Activated CD4-positive, alpha-beta T cell treated with anti-CD3 and anti-CD28 coated beads, Interleukin-2, Interleukin-4, amounts not matched to agents 100 ng/mL and 50 ng/mL, durations not matched to agents 16 hours and 8 hours (primary cell): ENCODE measurements at places on chromosomes 16 and 17.

GRCh38 chr17:34154961-34155730 lies 99.9 kb upstream of the CCL2 start:
- DNase-seq = no peak

DNA sequence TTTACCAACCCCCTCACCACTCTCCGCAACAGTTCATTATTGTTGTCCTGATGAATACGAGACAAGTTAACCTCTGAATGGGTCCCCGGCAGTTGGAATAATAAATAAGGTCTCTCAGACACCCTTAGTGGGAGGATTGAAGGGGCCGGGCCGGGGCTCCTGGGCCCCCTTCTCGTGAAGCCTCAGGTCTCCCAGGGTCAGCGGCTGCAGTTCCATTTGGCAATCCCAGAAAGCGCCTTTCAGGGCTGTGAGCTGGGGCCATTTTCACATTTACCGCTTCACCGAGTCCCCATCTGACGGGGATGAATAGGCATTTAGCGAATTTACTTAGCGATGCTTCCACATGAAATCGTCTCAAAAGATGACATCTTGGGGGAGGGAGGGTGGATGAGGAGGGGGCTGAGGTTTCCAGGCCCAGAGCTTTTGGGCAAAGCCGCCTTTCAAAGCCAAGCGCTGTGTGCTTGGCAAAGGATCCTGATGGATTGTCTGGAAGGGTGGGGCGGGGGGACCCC lies 309.8 kb downstream of the XYLT1 start:
- no peak for DNase-seq

- DNase-seq = peak; percentile 44
Measured at GRCh38 chr17:61002316-61002736, 324.7 kb downstream of the BCAS3 start.

- DNase-seq = no peak
Measured at GRCh38 chr16:9203956-9204355, 112.5 kb downstream of the HAPSTR1 start.

DNA sequence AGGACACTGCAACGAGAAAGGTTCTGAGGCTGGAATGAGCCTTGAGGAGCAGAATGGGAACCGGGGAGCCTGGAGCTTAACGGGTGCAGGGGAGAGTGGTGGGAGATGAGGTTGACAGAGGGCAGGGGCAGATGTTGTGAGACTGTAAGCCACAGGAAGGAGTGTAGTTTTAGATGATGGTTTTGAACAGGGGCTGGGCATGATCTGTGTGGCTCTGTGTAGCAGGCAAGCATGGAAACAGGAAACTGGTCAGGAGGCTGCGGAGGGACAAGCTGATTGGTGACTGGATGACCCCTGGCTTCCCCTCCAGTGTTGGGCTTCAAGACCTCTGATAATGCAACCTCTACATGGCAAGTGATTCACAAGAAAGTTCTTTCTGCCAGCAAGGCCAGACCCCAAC lies 1.4 kb upstream of the CNGB1 start:
- DNase-seq = no peak

- no peak for DNase-seq
Measured at GRCh38 chr17:73400915-73401545, 89.2 kb upstream of the CDC42EP4 start.

DNA sequence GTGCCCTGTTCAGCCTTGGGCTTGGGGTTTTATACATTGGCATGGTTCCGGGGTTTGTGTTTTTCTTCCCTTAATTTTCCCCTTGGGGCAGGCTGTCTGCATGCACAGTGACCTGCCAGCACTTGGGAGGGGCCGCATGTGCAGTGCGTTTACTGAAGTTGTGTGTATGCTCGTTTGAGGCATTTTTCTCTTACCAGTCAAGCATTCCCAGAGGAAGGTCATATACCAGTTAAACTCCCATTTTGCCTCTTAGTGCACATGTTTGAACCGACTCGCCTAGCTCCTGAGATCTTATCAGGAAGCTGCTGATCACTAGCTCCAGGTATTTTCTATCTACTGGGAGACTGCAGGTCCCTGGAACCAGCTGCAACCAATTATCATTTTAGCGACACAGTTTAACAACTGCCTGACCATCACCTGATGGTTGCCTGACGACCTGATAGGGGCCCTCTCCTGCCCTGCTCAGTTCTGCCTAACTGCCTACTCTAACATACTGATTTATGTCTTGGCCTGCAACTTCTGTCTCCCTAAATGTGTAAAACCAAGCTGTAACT lies 51.4 kb downstream of the MFSD11 start:
- DNase-seq = no peak

DNA sequence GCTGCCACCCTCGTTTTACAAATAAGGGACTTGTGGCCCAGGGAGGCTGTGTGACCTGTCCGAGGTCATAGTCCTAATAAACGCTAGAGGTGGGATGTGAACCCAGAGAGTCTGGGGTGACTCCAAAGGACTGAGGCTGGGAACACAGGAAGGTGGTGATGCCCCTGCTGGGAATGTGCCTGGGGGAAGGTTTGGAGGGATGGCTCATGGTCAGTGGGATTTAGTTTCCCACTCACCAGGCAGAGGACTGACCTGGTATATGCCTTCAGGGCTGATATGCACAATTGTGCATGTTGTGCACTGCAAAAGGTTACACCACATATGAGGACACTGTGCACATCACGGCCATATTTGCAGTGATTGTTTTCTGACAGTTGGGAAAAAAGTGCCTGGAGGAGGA lies 13.9 kb upstream of the WNT9B start:
- DNase-seq = no peak

DNA sequence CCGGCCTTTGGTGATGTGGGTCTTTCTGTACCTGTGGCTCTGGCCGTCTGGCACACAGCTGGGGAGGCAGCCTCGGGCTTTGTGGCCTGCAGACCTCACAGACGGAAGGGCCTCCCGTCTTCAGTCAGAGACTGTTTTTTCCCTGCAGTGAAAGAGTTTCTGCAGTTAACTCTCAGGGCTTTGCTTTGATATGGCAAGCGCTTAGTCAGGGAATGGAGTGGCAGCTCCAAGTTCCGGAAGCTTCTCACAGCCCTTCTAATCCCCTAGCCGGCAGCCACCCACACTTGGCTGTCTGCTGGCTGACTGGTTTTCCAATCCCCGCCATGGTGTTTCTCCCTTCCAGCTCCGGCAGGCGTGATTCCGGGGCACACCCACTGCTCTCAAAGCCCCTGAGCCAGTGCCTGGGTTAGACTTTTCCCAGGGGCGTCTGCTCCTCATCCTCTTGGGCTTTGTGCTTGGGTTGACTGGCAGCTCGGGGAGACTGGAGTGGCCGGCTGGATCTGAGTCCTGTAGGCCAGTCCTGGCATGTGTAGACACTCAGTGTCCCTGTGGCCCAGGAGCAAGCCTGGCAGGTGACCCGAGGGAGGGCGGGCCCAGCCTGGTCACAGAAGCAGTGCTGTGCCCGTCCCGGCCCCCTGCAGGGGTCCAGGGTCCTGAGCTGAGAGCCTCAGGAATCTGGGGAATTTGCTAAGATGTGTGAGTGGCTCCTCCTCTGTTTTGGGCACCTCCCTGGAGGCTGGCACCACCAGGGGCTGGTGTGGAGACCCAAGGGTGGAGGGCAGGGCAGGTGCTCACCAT lies 29.9 kb downstream of the BAIAP2 start:
- DNase-seq = no peak

DNA sequence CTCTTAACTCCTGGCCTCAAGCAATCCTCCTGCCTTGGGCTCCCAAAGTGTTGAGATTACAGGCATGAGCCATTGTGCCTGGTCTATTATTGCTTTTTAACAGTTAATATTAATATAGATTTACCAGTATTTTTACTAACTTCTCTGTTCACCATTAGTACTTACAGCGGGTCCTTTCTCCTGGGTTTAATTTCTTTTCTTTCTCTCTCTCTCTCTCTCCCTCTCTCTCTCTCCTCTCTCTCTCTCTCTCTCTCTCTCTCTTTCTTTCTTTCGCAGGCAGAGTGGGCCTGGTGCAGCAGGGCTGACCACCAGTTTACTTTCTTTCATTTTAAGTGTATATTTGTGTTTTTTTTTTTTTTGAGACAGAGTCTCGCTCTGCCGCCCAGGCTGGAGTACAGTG lies 14.7 kb upstream of the DHX40 start:
- DNase-seq = no peak

DNA sequence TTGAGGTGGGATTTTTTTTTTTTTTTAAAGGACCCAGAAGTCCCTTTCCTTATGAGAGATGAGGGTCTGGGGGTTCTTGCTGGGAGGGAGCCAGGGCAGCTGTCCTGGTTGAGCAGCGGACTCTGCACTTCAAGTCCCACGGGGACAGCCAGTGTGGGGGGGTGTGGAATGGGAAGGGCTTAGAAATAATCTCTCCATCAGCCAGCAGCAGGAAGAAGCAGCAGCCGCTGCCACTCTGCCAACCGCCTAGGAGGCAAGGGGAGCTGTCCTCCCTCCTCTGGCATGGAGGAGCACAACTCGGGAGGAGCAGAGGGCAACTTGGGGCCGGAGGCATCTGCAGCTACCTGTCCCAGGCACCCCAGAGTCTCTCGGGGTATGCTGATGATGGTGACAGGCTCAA lies at the start of gene KCNG4:
Gene KCNG4, minus strand, starts transcription at position 104 of the 400 bp plus-strand sequence. CDS start 2,527 bp downstream, outside the sequence.
- no peak for DNase-seq

GRCh38 chr17:40697297-40697696 lies 6.3 kb downstream of the KRT24 start:
- DNase-seq = no peak

DNA sequence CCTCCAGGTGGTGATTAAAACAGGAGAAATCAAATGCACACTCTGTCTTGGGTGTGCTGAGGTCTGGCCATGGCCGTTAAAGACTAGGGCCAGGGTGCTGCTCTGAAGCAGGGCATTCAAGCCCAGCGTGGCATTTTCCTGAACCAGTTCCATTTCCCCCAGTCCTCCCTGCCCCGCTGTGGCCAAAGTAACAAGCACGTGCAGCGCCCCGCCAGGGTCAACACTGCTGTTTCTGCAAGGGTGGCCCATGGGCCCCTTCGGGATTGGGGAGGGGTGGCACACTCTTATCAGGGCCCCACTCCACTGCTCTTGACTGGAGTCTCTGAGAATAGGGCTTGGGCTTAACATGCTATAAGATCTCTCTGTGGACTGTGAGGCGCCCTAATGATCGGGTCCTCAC lies 72.9 kb downstream of the IL21R start:
- DNase-seq = no peak

GRCh38 chr17:46979147-46979863 lies at the start of gene RPRML:
Gene RPRML, minus strand, starts transcription at chr17:46979253. Its CDS starts 246 bp downstream, at chr17:46979007.
- no peak for DNase-seq

DNA sequence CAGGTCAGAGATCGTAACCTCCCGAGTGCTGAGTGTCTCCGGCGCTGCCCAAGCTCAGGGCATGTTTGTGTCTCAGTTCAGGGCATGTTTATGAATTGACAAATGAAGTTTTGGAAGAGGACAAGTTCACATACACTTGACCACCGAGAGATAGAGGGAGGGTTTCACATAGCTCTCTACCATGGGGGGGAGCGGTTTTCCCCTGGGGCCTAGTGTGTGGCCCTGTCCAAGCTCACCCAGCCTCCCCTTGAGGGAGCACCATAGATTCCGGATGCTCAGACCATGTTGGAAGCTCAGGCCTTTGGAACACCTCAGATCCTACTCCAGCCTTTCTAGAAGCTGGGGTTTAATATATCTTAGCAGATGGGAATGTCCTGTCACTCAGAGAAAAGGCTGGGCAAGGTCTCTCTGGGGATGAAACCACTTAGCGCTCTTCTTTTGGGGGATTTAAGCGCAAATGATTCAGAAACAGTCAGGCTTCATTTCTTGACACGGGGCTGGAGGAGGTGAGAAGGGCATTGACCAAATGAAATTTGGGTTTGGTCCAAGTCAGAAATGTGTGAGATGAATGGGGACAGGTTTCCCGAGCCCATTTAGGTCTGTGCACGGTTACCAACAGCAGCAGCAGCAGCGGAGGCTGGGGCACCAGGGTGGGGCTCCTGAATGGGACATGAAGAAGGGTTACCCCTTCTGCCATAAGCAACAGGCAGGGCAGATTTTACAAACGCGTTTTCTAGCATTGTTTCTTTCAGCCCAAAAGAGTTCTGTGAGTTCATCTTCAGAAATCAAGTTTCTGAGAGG lies 96.6 kb downstream of the METRNL start:
- no peak for DNase-seq

DNA sequence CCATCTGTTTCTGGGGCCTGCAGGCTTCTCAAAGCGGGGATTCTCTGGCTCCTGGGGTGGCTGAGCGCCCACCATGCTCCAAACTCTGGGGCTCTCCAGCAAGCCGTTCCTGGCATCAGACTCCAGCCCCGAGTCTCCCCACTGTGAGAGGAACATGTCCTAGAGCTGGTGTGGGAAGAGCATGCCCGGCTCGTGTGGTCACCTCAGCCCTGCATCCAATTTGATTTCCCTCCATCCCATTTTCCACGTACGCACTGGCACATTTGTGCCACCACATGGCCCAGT lies 23.2 kb upstream of the KCNJ12 start:
- DNase-seq = no peak

GRCh38 chr17:82752371-82753200 lies 721 bp downstream of the TBCD start:
- peak; percentile 6 for DNase-seq

DNA sequence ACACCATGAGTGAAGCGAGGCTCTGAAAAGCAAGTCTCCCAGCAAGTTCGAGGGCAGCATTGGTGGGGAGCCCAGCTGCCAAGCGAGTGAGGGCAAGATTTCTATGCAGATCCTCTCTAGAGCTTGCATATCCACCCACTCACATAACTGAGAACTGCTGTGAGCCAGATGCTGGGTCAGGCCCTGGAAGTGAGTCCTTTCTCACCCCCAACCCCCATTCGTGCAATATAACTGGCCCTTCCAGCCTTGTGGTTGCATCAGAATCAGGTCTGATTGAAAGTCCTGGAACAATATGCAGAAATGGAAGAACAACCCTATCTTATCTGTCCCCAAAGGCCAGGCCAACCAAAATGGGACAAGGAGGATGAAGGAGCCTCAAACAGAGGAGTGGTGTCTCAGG lies 146.6 kb downstream of the IRX5 start:
- DNase-seq = no peak

DNA sequence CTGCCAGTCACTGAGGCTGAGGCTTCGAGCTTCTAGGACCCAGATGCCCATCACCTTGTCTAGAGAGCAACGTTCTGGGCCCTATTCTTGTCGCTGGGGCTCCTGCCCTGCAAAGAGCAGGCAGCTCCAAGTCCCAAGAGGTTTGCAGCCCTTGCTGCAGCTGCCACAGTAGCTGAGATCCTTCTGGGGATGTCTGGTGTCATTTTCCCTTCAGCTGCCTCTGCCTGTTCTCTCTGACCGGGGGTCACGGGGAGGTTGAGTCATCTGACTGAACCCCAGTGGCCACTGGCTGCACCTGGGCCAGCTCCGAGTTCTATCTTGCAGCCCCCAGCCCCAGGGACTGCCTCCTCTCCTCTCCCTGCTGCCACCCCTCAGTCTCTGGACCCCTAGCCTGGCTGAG lies 4.9 kb downstream of the WSCD1 start:
- no peak for DNase-seq

- DNase-seq = no peak
Measured at GRCh38 chr17:43467981-43468581, 15.7 kb upstream of the DHX8 start.
